ENCODE measurements at places on chromosomes 3 and 15.
A peak's percentile ranks its signal among the peaks of the same experiment; 100 is the strongest.

DNA sequence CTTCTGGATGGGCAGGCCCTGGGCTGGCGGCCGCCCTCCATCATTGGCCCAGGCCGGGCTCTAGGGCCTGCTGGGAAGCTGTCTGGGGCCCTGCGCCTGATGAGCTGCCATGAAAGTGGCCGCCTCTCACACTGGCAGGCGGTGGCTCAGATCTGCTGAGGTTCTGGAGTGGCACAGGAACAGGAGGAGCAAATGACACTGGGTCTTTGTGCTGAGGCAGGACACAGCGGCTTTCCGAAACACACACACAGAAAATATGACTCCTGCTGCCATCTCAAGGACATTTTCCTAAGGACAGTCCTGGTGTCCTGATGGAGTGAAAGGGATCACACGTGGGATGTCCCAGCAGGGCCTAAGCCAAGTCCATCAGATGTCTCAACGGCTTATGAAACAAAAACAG is 103.5 kb downstream of the NUP210 start:
- DNase-seq = no peak

- peak; percentile 85 for DNase-seq
Observed at GRCh38 chr15:45645026-45645980, 10.5 kb downstream of the SQOR start.

GRCh38 chr3:167814441-167814951 is 79.0 kb downstream of the SERPINI1 start:
- DNase-seq = no peak

GRCh38 chr3:29169451-29169850 is 111.4 kb upstream of the RBMS3 start:
- no peak for DNase-seq

DNA sequence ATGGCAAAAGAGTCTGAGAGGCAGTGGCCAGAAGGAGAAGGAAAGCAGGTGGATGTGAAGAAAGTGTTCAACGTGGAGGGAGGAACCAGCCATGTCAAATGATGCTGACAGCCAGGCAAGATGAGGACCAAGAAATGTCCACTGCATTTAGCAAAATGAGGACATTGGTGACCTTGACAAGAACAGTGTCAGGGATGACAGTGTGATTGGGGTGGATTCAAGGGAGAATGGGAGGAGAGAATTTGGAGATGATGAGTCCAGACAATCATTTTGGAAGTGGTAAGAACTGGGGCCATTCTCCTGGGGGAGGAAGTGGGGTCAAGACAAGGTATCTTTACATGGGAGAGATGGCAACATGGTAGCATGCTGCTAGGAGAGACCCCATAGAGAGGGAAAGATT is 47.4 kb downstream of the CPN2 start:
- no peak for DNase-seq

GRCh38 chr15:20657084-20657483 is 115.5 kb upstream of the GOLGA6L6 start:
- DNase-seq = no peak

- peak; percentile 49 for DNase-seq
Observed at GRCh38 chr3:100650651-100651619, 41.5 kb downstream of the ADGRG7 start.

GRCh38 chr3:6860149-6860953 is 564 bp upstream of the GRM7 start:
- DNase-seq = no peak

- DNase-seq = no peak
Observed at GRCh38 chr3:166734734-166735133, 645.4 kb downstream of the ZBBX start.

DNA sequence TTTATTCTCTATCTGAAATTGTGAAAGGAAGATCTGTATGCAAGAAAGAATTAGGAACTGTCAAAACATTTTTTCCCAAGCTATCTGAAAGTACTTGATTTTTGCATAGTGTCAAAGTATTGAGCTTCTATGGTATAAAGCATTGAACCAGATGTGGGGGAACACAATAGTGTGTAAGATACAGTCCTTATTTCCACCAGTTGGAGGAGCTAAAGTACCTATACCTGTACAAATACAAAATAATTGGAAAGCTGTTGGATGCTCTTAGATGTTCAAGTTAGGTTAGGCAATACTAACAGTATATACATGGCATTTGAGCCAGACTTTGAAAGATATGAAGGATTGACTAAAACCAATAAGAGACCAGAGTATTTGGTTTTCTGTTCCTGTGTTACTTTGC is 148.4 kb downstream of the B3GALNT1 start:
- peak; percentile 36 for DNase-seq

DNA sequence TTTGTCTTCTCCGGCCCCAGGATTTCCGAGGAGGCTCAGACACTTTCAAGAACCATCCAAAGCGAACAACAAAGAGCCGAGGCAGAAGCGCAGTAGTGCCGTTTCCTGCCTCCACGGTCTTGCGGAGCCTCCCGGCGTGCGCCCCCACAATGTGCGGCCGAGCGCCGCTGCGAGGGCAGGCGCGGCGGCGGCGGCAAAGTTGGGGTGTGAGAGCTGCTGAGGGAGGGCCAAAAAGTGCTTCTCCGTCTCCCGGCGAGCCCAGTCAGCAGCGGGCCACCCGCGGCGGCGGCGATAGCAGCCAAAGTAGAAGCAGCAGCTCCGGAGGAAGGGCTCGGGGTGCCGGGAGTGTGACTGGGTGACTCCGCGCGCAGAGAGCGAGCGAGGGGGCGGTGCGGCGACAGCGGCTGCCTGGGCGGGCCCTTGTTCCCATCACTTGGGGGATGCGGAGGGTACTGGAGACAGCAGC is 749.1 kb downstream of the ROBO1 start:
- peak; percentile 22 for DNase-seq

- peak; percentile 18 for DNase-seq
Observed at GRCh38 chr3:18295171-18295920, 129.8 kb downstream of the SATB1 start.

GRCh38 chr3:123700791-123701722 is 116.2 kb upstream of the HACD2 start:
- DNase-seq = no peak

DNA sequence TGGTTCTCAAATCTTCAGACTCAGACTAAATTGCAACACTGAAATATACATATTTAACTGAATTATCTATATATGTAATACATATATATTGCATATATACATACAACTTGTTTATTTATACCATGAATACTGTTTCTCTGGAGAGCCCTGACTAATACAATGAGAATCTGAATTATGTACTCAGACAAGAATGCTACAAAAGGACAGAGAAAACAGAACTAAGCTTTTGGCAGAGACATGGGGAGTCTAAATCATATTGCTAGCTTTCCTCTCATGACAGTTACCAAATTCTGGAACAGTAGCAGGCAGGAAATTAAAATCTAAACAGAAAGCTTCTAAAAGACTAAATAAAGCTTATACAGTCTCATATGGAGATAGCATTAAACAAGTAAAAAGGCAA is 142.4 kb upstream of the KCNMB2 start:
- no peak for DNase-seq

DNA sequence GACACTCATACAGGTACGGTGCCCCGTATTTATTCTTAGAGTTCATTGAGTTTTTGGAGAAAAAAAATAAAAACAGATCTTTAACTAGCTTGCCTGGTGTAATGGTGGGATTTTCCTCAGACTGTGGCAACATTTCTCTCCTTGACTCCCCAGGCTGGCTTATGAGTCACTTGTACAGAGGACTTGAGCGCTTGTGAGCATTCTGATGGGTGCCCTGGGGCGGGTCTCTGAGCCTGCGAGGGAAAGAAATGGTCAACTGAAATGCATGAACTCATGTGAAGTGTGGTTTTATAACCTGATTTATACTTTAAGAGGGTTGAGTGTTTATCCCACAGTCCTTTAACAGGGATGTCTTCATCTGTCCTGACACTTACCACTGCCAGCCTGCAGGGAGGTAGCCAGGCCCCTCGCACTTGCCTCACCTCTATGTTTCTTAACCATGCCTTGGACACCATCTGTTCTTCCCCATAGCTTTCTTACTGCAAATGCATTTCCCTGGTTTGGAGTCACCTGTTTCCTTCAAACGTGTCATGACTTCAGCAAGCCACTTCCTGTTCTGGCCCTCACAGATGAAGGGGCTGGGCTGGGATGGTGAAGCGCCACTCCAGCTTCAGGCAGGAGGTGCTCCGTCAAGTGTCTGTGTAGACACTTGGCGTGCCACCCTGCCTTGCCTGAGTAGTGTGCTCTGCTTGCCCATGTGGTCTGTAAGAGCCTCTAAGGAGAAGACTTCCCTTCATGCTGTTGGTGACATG is 118.7 kb downstream of the PDE8A start:
- DNase-seq = peak; percentile 24

- no peak for DNase-seq
Observed at GRCh38 chr3:192122832-192123594, 604.3 kb downstream of the FGF12 start.

DNA sequence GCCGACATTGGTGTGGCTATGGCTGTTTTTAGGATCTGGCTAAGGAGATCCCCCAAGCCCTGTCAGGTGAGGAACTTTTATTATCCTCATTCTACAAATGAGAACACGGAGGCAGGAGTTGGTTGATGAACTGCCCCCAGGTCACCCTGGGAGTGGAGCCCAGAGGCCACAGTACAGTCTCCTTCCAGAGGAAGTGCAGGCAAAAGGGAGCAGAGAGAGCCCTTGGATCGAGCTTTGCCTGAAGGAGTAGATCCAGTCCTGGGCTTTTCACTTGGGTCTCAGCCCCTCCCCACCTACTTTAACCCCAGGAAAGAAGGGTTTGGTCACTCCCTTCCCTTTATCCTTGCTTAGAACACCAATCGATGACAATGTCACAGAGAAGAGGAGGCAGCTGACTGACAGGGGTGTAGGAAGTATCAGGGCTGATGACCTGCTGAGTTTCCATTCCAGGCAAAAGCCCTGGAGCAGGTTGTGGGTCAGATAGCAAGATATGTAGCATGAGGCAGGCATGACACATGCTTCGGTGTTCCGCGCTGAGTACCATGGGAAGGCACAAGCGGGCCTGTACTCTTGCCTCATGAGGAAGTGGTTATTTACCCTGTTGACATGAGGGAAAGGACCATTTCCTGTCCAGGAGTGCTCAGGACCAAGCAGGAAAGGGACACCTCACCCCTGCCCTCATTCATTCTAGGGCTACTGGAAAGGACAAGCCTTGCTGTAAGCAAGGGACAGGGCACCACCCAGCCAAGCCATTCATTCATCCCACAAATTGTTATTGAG is 5.8 kb upstream of the PLA2G4D start:
- peak; percentile 71 for DNase-seq

DNA sequence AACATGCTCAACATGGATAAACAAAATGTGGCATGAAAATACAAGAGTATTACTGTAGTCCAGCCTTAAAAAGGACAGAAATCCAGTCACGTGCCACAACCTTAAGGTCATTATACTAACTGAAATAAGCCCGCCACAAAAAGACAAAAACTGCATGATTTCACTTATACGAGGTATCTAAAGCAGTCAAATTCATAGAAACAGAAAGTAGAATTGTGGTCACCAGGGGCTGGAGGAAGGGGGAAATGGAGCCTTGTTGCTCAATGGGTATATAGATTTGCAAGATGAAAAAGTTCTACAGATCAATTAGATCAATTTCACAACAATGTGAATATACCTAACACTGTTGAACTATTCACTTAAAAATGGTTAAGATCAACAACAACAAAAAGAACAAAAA is 7.4 kb downstream of the GLB1 start:
- peak; percentile 55 for DNase-seq

GRCh38 chr3:143881095-143881494 is 32.8 kb upstream of the SLC9A9 start:
- peak; percentile 68 for DNase-seq

All from suppressor macrophage treated with lipopolysaccharide for 1 hour (primary cell).